Activated T-helper 1 cell treated with Interleukin-2 at 50 U/mL for 16 hours (primary cell): ENCODE measurements at places on chromosomes 3 and 15.

GRCh38 chr15:69476704-69477473 lies 24.3 kb downstream of the RPLP1 start:
- no peak for DNase-seq

DNA sequence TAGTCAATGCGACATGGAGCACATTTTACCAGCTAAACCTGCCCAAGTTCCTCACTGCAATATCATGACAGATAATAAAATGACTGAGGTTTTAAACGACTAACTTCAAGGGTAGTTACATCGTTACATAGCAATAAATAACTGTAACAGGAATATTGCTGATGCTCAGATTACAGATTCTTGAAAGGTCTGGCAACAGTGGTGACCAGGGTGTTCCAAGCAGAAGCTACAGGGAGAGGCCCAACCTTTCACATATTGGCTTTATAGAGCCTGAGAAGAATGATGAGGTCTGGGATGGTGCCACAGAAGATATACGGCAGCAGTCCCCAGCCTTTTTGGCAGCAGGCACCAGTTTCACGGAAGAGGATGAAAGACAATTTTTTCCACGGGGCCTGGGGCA lies 51.1 kb upstream of the CSPG5 start:
- DNase-seq: no peak

GRCh38 chr3:184563561-184563925 lies 2.0 kb downstream of the EPHB3 start:
- DNase-seq: no peak

GRCh38 chr15:86125775-86126174 lies 46.1 kb downstream of the AGBL1 start:
- no peak for DNase-seq

DNA sequence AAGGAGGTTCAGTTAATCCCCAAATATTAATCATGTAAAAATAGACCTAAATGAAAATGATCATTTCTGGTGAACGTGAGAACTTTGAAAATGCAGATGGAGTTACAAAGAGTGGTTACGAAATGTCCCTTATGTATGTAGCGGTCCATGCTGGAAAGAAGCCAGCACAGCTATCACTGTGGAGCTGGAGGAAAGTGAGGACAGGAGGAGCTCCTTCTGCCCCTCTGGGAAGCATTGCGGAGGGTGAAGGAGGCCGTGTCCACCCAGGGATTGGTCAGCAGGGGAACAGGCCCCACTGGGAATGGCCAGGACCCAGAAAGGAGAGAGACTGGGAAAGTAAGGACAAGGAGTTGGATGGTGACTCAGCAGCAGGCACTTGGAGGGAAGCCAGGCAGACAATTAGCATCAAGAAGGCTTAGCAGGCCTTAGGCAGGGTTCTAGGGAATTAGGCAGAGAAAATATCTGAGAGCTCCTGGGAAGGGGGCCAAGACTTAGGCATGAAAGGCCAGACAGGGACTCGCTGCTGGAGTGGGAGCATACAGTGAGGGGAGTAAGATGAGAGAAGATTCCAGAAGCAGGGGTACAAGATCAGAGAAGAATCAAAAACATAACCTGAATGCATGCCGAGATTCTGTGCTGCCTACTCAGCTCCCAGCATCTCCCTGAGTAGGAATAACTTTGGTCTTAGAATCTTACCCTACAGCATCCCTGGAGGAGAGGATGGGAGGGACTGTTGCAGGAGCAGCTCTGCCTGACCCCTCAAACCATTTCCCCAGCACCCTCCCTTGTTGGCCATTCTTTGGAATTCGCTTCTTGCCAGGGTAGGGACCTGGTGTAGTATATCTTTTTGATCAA lies 171.0 kb upstream of the UMPS start:
- DNase-seq: no peak

DNA sequence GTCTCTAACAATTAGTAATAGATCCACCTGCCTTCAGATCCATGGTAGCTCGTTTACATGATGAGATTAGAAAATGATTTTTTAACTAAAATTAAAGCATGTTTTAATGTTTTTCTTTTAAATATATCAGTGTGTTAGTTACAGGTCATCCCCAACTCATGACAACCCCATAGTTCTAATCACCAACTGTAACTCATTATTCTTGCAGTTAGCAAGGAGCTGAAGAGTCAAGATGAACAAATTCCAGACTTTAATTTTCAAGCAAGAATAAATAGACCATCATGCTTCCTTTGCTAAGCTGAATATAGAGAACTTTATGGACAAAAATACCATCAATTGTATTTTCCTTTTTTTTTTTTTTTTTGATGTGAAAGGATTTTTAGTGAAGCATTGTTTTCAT lies 101.1 kb downstream of the TOP2B start:
- no peak for DNase-seq
